AG09309 (cell line): ENCODE measurements at places on chromosomes 13 and 19.

DNA sequence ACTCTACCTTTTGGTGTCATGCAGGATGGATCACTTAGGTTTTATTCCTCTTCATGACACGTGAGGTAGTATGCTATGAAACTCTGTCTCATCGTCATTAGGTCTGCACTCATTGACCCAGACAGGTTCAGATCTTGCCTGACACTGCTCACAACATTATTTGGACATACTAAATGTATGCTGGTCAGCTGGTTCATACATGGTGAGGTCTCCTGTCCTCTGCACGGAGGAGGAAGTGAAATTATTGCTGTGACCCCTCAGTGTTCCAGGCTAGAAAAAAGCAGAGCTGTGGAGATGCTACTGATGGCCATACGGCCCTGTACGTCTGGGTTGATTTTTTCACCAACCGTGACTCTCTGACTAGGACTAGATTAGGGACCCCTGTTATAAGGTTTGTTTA is 35.8 kb downstream of the LATS2 start:
- DNase-seq: no peak

GRCh38 chr13:51645154-51645650 is 60.9 kb downstream of the WDFY2 start:
- DNase-seq: peak; percentile 49

DNA sequence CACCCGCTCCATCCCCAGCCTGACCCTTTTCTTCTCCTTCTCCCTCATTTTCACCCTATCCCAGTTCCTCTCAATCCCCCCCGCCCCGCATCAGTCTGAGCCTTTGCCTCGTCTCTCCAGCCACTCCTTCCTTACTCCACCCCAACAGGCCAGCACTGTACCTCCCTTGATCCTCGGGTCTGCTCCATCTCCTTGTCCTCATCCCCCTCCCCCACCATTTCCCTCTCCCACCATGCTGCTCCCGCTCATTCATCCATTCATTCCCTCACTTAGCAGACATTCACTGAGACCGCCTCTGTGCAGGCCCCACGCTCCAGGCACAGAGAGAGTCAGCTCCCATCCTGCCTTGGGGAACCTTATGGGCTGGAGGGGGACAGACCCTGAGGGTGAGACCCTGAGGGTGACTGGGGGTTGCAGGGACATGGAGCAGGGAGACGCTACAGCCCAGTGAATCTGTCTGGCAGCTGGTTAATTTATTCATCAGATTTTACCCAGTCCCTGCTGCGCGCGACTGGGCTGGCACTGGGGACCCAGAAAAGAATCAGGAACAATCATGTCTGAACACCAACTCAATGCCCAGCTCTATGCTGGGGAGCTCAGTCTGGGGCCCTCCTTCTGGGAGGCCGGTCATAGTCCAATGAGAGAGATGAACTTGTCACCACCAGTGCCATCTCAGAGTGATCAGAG is 881 bp downstream of the ARHGAP33 start:
- no peak for DNase-seq

DNA sequence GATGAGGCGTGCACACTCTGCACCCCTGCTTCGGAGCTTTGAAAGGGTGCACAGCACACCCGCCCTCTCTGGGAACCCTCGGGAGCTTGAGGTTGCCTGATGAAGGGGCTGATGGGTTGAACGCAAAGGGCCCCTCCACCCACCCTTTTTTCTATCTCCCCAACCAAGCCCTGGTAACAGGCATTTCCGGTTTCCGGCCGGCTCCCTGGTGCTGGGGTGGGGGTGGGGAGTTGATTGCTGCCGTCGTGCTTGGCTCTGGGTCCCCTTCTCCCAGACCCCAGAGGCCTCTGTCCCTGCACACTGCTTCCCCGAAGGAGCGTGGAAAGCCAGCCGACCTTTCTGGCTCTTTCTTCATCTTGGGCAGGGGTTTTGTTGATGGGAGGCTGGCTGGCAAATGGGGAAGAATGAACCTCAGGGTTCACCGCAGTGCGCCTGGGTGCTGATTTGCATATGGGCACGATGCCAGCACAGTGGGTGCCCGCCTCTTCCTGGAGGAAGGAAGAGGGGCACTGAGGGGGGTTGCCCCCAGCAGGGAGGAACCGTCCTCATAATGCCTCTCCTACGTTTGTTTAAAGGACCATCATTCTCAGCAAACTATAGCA is 29.1 kb downstream of the VAV1 start:
- no peak for DNase-seq

DNA sequence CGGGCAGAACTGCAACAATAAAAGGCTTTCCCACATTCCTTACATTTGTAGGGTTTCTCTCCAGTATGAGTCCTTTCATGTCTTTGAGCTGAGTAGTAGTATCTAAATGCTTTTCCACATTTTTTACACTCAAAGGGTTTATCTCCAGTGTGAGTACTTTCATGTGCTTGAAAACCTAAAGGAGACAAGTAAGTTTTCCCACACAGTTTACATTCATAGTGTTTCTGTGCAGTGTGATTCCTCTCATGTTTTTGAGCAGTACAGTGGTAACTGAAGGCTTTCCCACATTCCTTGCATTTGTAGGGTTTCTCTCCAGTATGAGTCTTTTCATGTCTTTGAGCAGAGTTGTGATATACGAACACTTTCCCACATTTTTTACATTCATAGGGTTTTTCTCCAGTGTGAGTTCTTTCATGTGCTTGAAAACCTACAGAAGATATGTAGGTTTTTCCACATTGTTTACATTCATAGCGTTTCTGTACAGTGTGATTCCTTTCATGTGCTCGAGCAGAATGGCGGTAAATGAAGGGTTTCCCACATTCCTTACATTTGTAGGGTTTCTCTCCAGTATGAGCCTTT is 47.0 kb downstream of the ZNF44 start:
- DNase-seq: no peak

DNA sequence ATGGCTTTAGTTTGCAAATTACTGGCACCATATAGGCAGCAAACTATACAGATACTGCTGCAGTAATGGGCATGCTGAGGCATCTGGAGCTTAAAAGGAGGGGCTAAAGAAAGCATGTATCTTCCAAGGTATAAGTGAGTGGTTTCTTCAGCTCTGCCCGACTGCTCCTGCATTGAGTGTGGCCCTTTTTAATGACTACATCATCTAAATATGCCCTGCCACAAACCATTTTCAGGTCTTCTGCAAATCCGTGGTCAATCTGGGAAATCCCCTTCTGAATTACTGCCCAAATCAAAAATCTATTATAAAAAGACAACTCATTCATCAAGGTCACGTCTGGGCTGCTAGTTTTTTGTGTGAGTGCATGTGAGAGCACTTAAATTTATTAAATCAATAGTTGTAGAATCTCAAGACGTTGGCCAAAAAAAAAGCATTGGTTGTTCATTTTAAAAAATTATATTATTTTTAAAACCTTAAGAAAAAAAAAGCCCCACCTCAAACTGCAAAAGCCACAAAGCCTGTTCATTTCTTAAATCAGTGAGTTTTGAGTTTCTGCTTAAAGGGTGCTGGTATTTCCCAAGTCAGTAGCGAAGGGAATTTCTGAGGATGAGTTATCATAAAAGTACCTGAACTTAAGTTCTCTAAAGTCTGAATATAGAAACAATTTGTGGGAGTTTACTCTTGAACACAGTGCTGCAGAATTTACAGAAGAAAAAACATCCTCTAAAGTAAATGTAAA is 16.3 kb downstream of the LCP1 start:
- DNase-seq: no peak

DNA sequence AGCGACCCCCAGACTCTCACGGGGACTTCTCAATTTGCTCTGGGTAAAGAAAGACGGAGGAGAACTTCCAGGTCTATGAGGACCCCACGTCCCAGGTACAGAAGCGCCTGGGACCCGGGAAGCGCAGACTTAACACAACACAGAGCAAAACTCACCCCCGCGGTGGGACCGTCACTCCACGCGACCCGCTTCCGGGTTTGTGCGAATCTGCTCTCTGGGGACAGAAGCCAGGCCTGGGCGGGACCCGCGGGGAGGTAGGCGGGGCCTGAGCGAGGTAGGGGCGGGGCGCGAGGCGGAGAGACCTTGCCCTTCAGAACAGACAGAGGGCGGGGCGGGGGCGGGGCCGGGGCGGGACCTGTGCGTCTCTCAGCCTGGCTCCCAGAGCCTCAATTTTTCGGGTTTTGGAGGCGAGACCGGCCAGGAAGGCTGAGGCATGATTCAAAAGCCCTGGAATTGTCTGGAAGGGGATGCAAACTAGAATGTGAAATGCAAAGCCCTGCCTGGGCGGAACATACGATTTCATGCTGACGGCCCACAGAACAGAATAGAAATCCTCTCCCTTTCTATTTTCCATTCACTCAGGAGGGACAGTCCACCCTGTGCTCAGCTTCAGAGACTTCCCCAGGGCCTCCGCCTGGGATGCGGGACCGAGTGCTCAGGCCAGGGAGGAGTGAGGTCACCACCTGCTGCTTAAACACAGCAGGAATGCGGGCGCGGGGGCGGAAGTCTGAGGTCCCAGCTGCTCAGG is 19.3 kb upstream of the ZNF888 start:
- DNase-seq: no peak

GRCh38 chr19:41930926-41931592 is 2.8 kb upstream of the ERFL start:
- DNase-seq: no peak

- peak; percentile 51 for DNase-seq
Measured at GRCh38 chr13:110520431-110521295, 40.9 kb downstream of the RAB20 start.

DNA sequence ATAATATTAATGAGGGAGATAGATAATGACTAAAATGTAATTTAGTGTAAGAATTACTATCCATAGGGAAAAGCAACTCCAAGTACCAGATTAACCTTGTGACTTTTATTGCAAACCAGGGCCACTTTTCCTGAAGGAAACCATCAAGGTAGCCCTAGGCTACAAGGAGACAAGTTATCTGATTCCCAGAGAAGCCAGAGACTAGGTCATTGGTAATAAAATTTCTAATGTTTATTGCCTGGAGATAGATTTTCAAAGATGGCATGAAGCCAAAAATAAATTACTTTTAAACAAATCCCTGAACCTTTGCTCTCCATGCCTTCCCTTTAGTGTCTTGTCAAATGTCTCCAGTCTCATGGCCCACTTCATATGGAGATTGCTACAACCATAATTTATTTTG is 610.1 kb upstream of the SLC10A2 start:
- no peak for DNase-seq

DNA sequence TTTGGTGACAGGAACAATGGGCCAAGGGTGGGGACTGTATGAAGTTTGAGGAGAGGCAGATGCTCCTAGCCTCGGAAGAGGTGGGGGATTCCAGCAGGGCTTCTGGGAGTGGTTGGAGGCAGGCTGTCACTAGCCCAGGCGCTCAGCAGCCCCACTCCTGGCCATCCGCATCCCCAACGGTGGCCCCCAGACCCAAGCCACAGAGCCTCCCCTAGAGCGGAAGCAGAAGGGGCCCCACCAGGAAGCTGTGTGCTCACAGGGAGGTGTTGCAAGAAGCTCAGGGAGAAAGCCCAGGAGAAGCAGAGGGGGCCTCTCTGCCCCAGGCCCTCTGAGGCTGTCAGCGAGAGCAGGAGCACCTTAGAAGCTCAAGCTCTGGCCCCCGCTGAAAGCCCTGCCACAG is 8.3 kb downstream of the PRAM1 start:
- DNase-seq: no peak

- DNase-seq: no peak
Measured at GRCh38 chr19:8501981-8502380, 459 bp downstream of the PRAM1 start.

- DNase-seq: no peak
Measured at GRCh38 chr19:6664916-6665315, 5.0 kb downstream of the TNFSF14 start.

DNA sequence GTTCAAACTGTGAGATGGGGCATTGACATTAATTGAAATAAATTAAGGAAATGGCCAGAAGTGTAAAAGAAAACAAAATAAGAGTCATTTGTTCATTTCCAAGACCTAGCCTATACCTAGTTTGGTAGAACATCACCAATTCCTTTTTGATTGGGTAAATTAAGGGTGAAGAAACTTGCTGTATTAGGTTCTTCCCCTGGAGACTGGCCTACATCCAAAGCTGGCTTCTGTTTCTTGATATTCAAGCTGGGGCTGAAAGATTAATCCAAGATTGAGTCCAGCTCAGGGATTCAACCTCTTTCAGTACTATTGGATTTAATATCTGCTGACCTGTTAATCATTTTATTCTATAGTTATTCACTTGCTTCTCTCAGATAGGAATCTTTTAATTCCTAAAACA is 183.2 kb downstream of the GPC6 start:
- no peak for DNase-seq
